ENCODE measurements at places on chromosomes 7 and 10.

DNA sequence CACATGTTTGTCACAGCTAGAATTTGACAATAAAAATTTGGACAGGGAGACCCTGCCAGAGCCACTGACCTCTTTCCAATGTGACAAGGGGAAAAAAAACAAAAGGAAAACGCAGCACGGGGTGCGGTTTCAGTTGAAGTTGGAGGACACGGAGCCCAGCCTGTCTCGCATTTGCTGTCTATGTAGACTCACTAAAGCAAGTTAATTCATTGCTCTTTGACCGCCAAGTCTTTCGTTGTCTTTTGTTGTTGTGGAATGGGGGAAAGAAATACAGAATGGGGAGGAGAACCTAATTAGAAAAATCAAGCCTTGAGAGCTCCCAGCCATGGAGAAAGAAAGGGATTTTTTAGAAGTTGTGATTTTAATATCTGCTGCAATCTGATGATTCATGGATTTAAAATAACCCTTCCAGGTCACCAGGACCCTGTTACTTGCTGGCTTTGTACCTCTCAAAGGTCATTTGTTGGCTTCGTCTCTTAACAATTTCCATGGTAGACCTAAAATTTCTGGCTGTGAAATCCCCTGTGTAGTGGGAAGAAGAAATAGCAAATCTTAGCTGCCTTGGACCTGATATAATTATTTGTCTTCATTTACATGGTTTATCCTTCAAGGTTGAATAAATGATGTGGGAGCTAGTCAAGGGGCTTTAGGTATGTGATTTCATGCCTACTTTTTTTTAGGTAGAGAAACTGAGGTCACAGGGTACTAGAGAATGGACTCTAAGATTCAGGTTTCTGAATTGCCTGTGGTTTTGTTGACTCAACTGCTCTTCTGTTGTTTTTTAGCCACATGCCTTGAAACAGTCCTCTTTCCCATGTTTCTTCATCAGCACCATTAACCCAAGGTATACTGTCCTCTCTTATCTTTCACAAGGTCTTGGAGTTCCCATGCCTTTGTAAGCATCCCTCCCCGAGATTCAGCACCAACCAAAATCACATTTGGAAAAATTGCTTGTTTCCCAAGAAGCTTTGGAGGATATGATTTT is 78.7 kb downstream of the TCF7L2 start:
- no peak for DNase-seq

GRCh38 chr7:31058122-31058521 is 6.0 kb downstream of the ADCYAP1R1 start:
- DNase-seq, result no peak

DNA sequence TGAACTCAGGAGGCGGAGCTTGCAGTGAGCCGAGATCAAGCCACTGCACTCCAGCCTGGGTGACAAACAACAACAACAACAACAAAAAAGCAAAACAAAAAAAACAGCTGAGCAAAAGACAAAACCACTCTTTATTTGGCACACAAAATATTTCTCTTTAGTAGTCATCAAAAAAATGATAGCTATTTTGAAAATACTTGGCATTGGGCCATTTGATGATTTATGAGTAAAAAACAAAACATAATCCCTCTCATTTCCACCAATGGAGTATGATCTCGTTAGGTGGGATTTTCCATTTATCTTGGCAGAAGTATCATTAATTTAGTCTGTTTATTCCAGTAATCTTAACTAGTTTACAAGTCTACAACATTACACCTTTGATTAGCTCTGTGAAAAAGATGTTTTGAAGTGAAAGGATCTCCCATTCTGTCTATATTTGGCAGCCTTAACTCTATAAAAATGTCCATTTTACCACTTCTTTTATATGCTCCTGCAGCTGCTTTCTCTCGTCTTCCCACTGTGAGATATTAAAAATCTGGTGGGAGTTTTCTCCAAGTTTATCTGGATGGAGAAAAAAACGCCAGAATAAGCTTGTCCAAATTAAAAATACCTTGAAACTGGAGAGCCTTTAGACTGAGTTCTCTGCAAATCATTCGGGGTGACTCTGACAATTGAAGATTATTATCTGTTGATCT is 58.8 kb upstream of the AGMO start:
- peak; percentile 78 for DNase-seq

DNA sequence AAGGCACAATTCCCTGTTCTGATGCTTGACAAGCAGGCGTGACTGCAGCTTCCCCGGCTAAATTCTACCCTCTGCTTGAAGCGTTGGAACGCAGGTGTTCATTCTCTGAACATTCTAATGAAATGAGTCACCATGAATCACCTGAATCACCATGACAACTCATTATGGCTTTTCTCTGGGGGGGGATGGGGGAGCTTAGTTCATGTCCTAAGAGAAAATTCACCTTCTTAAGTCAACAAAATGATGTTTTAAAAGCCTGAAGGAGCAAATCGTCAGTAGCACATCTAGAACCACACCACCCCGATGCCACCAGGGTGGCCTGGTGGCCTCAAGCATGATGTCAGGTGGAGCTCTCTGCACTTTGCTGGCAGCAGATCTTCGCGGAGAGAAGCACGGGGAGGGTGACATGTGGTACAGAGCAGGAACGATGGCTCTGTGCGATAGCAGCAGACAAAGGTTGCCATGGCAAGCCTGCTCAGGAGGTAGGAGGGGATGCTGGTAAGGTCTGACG is 33.7 kb downstream of the DDC start:
- no peak for DNase-seq

GRCh38 chr10:76329891-76330575 is 898.6 kb downstream of the LRMDA start:
- DNase-seq, result peak; percentile 29

GRCh38 chr7:67550801-67551436 is 554.3 kb downstream of the TYW1 start:
- DNase-seq, result no peak

DNA sequence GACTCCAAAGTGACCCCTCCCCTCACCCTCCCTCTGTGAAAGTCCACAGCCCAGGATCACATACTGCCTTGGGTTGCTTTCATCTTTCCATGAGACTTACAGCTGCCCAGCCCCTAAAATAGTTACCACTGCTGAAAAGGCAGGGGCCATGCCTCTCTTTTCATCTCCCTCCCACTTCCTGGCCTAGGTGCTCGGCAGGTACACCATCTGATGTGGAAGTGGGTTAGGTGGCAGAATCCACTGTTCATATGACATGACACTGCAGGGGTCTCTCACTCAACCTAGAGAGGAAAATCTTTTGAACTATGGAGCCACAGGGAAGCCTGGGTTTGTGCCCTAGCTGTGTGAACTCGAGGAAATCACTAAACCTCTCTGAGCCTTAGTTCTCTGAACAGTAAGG is 38.8 kb upstream of the ADO start:
- DNase-seq, result no peak

DNA sequence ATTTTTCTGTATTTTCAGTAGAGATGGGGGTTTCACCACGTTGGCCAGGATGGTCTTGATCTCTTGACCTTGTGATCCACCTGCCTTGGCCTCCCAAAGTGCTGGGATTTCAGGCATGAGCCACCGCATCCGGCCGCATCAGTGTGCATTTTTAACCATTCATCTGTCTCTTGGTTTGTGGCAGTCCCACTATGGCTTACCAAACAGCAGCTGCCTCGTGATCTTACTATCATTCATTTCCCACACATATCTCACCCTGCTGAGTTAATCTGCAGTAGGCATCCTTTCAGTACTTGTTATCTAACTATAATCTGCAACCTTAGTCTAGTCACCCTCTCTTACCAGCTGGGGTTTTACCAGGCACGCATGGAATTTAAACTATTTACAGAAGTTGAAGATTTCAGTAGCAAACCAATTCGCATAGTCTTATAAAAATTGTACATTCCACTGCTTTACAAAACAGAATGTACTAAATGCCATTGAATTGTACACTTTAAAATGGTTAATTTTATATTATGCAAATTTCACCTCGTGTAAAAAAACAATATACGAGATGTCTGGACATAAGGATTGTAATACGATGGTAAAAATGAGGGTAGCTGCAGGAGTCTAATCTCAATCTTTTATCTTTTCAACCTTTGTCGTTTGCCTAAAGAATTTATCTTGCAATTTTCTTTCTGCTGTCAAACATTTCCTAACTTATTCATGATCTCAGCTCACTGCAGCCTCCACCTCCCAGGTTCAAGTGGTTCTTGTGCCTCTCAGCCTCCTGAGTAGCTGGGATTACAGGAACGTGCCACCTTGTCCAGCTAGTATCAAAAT is 4.6 kb upstream of the TBC1D12 start:
- peak; percentile 53 for DNase-seq

- DNase-seq, result peak; percentile 17
Observed at GRCh38 chr10:36721871-36722270, 403.5 kb upstream of the ANKRD30A start.

GRCh38 chr10:31147210-31147608 is 115.5 kb upstream of the ZNF438 start:
- peak; percentile 42 for DNase-seq

DNA sequence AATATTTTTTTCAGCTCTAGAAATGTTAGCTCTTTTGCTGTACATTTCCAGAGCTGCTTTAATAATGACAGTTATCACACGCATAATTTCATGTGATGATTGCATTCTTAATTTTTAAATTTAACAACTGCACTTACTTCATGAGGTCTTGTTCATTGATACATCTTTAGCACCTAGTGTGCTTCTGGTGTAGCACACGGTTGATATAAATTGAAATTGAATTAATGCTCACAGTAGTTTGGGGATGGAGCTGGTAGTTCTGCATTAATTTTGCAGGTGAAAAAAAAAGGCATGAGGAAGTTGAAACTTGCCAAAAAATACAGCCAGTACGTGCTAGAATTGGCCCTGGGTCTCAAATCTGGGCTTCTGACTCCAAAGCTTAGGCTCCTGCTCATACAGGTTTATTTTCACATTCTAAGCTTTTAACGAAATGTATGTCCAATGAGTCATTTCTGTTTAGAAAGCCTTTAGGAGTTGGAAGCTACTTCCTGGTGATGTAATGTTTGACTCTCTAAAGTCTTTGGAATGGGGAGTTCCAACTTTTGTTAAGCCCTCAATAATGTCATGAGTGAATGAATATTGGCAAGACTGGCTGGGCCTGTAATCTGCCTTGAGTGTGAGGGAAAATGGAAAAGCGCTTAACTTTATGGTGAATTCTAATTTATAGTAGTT is 62.5 kb downstream of the DAGLB start:
- DNase-seq, result peak; percentile 90

GRCh38 chr10:97479939-97480338 is 18.3 kb downstream of the MMS19 start:
- no peak for DNase-seq

- peak; percentile 92 for DNase-seq
Observed at GRCh38 chr10:72260239-72260975, 13.3 kb upstream of the DDIT4 start.

DNA sequence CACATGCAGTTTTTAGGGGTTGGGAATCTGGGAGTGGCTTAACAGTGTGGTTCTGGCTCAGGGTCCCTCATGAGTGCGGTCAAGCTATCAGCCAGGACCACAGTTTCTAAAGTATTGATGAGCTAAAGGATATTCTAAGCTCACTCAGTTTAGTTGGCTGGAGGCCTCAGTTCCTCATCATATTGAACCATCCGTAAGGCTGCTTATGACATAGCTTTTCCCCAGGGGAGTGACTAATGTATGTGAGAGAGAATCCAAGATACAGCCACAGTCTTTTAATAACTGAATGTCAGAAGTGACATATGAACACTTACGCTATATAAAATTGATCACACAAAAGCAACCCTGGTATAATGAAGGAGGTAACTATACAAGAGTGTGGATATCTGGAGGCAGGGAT is 245.3 kb downstream of the POLR1F start:
- peak; percentile 73 for DNase-seq

DNA sequence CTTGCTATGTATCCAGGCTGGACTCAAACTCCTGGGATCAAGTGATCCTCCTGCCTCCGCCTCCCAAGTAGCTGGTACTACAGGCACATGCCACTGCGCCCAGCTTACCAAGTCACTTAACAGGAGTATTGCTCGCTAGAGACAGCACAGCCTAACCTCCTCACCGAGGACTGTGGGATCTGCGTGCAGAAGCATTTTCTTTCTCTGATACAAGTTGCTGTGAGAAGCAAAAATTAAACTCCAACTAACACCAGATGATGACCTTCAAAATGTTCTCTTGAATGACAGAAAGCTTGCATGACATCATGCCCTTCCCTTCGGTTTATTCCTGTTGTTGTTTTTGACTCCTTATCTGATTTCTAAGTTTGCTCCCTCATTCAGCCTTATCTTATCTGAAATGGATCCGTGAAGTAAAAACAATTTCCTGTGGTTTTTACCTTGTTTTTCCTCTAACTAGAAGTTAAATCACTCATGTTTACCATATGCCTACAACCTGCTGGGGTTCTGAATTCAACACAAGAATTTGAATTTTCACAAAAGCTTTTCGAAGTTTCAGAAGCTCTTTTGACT is 94.4 kb upstream of the KIF5B start:
- no peak for DNase-seq

DNA sequence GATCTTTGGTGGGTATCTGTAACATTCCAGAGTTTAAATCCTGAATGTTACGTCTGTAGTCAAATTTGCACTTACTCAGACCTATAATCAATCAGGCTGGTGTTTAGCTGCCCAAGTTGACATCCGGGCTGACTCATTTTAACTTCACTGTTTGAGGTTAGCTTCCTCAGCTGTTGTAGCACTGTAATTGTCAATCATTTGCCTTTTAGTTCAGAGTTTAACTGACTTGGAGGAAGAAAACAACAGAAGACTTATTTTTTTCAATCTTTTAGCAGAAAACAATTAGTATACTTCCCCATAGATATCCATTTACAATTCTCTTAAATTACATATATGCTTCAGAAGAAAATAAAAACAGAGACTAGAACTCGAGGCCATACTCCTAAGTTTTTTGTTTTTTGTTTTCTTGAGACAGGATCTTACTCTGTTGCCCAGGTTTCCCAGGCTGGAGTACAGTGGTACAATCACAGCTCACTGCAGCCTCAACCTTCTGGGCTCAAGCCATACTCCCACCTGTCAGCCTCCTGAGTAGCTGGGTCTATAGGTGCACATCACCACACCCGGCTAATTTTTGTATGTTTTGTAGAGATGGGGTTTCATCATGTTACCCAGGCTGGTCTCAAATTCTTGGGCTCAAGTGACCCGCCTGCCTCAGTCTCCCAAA is 38.5 kb upstream of the LRRC17 start:
- DNase-seq, result peak; percentile 89

DNA sequence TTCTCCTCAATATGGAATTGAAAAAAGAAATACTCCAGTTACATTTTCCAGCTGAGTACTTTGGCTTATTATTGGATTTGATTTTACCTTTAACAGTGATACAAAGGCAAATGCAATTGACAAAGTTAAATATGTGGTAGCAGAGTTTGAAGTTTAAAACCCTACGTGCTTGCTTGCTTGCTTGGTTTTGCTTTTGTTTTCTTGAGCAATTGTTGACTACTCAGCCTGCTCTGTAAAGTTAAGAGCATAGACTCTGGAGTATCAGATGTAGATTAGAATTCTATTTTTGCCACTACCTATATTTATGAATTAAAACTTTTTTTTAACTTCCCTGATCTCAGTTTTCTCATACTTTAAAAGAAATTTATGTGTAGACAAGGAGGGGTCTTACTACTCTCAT is 51.4 kb downstream of the PCDH15 start:
- no peak for DNase-seq

- DNase-seq, result peak; percentile 10
Observed at GRCh38 chr7:55970978-55971377, 6.6 kb downstream of the NIPSNAP2 start.

GRCh38 chr7:22108151-22108845 is 162.6 kb upstream of the CDCA7L start:
- DNase-seq, result no peak
